ENCODE measurements at places on chromosomes 7 and 10.

DNA sequence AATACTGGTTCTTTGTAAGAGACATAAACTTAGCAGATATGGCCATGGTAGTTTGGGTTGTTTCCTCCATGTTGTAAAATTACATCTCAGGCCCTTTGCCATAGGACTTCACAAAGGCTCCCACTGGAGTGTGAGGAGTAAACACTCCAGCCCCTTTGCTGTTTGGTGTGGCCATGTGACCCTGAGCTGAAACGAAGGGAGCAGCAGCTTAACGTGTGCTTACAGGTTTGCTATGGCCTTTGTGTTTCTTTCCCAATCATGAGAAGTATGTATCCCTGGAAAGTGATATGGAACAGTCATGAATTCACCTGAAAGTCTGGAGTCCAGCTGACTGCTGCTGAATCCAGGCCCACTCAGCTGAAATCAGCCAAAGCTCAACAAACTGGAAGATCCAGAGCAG lies 23.8 kb upstream of the SFTPA1 start:
- no peak for DNase-seq

- no peak for DNase-seq
These were observed 24.0 kb upstream of the HSPA12A start for GRCh38 chr10:116766241-116766827.

DNA sequence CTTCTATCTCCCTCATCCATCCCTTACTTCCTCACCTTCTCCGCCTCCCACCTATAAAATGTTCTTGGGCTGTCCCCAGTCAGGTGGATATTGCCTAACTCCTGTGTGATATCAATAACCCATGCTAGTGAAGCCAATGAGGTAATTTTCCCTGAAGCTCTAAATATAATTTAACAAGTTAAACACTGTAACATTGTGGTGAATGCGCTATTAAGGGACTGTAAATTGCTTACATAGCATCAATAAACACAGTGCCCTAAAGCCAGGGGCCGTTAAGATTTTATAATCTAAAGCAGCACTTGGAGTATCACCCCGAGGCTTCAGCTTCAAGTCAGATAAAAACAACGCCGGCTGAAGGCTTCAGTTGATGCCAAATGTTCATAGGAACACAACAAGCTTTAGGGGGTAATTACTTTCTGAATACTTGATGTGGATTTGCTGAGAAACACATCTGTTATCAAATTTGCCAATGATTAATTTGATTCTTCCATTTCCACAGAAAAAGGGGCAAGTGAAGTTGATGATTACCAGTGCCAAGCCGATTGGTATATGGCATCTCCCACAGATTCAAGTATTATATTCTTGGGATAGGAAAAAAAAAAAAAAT lies 138.4 kb downstream of the CREB5 start:
- DNase-seq = no peak

- DNase-seq = no peak
These were observed 30.7 kb downstream of the MYOF start for GRCh38 chr10:93451244-93451947.

DNA sequence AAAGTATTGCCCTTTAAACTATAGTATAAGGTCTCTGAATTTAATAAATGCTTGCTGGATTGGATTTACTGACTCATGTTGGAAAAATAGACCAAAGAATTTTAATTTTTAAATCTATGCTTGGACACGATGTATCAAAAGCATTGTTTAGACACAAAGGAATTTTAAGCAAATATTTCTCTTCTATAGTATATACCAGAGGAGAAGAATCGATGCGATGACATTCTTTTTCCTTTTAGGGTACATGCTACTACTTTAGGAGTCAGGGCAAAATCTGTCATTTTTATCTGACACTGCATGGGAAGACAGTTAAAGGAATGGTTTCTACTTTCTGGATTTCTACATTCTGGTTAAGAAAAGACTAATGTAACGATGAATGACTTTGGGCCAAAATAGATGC lies 339.9 kb downstream of the BMPER start:
- no peak for DNase-seq

DNA sequence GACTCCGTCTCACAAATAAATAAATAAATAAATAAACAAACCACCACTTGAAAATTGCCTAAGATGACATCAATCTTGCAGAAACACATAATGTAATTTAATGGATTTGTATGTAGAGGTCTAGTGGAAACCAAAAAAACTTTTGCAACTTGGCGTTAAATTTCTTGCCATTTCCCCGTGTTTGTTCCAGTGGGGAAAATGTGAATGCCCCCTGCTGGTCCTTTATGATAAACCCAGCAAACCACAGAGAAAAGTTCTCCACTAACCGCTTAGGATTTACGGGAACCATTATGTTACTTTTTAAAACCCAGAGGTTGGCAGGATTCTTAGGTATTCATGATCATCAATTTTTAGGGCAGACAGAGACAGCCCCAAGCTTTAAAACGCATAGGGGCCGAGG lies 32.5 kb downstream of the LAMB4 start:
- DNase-seq = no peak

DNA sequence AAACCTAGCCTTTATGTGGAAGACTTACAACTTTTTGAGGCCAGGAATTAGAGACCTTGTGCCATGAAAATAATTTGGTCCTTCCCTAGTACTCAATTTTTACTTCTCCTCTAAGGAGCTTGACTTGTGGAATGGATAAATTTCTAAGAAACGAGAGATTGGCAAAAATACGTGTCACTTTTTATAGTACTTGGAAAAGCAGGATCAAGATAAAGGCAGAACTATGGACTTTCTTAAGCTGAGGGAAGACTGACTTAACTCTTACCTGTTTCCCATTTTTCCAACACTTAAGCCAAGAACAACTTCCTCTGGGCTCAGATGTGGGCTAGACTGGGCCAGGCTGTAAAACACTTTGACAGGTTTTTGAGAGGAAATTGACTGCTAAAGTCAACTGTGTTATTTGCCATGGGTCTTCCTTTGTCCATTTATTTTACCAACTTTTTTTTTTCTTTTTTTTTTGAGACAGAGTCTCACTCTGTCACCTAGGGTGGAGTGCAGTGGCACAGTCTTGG lies 2.0 kb upstream of the WBP1L start:
- DNase-seq = no peak

DNA sequence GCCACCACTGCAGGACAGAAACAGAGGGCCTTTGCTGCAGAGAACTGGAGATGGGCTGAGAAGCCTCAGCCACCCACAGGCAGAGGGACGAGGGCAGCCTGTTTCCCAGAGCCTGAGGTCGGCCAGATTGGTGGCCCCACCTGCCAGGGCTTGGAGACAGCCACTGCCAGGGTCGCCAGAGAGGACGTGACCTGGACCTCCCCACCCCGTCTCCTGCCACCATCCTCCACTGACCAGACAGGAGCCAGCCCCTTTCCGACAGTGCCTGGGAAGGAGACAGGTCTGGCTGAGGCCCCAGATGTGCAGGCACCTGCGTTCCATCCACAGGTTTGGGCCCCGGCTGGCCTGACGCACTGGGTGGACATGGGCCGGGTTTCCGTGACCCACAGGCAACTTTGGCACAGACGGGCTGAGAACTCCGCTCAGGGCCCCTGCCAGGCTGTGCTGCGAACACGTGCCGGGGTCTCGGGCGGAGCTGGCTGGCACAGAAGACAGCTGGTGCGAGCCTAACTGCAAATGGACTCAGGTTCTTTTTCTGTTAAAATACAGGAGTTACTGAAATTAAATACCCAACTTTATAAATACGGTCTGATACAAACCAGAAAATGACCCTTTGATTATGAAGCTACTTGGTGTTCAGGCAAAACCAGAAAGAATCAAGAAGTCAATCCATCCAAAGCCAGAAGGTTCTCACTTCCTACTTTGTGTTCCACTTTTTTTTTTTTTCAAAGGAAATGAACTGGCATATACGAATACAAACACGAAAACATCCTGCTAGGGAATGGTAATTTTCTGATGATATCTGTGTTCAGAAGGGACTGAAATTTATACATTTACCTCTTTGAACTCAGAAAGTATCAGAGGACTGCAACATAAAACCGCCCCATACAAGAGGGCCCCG lies 6.9 kb downstream of the COX19 start:
- DNase-seq = no peak

- no peak for DNase-seq
These were observed 18.1 kb upstream of the GSTK1 start for GRCh38 chr7:143245123-143245522.

DNA sequence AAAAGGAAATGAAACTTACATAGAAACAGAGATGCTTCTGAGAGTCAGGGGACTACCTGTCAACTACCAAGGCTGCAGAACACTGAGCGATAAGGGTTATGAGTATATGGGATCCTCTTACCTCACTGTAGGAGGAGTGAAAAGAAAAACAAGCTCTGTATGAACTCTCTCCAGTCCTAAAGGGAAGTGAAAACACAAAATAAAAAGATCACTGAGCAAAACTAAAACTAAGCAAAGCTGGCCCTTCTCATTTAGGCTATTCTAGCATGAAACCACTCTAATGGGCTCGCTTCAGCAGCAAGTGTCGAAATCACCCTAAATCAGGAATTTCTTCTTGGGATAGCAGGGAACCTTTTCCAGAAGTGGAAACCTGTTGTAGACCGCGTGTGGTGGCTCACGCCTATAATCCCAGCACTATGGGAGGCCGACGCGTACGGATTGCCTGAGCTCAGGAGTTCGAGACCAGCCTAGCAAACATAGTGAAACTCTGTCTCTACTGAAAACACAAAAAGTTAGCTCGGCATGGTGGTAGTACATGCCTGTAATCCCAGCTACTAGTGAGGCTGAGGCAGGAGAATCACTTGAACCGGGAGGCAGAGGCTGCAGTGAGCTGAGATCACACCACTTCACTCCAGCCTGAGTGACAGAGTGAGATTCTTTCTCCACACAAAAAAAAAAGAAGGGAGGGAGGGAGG lies 27.0 kb downstream of the DCLRE1C start:
- no peak for DNase-seq

DNA sequence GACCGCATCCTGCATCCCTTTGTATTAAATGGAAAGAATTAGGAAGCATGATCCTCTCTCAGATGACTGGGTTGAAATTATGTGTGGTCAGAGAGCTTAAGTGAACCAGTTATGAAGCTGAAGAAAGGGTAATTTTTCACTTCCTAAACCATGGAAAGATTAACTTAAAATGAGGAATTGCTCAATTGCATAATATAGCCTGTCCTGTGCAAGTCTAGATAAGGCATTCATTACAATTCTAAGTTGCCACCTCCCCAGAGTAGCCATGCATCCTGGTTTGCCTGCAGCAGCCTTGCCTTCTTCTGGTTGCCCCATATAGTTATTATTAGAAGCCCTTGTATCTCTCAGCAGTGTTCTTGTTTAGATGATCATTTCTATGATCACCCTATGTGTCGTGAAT lies 45.3 kb downstream of the STARD3NL start:
- no peak for DNase-seq

GRCh38 chr7:102832674-102833073 lies 80.1 kb upstream of the LRRC17 start:
- no peak for DNase-seq

- DNase-seq = no peak
These were observed 53.4 kb downstream of the TNS3 start for GRCh38 chr7:47528471-47528870.

DNA sequence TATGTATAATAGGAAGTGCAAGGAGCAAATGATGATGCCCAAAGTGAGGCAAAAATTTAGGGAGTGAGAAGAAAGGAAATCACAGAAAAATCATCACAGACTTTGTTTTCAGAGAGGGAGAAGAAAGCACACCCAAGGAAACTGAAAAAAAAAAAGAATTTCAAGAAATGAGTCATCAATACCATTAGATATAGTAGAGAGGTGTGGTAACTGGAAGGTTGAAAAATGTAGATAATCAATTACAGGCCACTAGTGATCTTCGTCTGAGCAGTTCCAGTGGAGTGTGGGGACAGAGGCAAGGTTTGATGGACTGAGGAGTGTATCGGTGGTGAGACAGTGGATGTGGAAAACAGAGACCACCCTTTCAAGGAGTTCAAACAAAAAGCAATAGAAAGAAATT lies 31.7 kb downstream of the ASB4 start:
- no peak for DNase-seq

DNA sequence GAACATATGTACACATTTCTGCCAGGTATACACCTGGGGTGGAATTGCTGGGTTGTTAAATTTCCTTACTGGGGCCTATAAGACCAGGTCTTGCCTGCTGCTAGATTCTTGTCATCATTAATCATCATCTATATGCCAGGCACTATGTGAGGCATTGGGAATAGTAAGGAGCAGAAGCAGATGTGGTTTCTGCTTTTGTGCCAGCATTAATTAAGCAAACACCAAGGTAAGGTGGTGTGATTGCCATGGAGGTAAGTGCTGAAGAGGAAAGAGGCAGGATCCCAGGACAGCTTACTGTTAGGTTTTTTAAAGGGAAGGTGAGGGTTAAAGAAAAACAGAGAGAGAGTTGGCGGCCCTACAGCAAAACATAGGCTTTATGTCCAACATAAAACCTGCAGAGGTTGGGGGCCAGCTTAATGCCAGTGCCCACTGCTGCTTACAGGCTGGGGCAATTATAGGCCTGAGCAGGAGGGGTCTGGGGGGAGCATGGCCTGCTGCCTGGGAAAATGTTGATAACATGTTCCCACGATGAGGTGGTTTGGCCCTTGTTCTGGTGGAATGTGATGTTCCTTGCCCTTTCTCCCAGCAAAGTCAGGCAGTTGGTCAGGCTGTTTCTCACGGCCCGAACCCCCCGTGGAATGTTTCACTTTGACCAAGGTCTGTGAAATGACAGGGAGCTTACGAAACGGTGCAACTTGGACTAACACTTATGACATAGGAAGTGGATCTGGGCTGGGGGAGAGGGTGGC lies 93.9 kb downstream of the RBM20 start:
- no peak for DNase-seq

- DNase-seq = no peak
These were observed 18.5 kb upstream of the PRRT4 start for GRCh38 chr7:128379900-128380479.

DNA sequence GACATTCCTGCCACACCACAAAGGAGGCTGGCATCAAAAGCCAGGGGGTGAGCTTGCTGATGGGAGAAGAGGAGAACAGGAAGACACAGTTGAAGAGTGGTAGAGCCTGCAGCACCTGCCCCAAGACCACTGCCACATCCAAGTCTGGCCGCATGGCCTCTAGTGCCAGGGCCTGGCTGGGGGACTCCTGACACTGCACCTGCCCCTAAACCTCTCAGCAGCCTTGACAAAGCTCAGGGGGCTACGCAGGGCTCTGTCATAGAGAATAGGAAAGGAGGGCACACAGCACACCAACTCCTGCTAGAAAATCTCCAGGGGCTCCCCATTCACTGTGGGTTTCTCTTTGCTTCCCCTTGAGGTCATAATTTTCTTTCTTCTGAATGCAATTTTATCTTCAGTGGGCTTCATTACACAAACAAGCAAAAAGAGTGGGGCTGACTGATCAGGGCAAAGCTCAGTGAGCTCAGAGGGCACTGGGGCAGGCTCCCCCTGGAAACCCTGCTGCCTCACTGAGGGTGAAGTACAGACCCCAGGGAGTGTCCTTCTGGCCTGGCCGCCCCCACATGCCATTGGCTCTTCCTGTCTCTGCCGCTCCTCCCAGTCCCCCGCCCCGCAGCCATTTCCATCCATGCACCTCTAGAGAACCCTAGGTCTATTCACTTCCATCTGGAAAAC lies 37.2 kb downstream of the VOPP1 start:
- DNase-seq = no peak

DNA sequence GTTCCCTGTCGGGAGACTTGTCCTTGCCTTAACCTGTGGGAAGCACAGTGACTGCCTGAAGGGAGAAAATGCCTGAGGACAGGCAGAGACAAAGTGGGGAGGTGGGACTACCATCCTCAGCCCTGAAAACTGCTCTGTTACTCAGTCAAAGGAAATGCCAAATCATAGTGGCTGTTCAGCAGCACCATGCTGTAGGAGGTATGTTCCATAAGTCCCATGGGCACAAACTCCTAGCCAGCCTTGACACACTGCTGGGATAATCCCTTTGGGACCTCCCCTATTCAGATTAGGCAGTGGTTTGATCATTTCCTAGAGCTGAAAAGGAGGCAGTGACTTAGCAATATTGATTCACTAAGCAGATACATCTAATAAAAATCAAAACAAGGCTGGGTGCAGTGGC lies 80.1 kb downstream of the MCU start:
- DNase-seq = no peak
